ENCODE measurements at places on chromosomes 7 and 10. TPM values are rescaled to one million over a fixed set of nuclear protein-coding genes. Genes with fewer than 3 reads are reported as not detected.

DNA sequence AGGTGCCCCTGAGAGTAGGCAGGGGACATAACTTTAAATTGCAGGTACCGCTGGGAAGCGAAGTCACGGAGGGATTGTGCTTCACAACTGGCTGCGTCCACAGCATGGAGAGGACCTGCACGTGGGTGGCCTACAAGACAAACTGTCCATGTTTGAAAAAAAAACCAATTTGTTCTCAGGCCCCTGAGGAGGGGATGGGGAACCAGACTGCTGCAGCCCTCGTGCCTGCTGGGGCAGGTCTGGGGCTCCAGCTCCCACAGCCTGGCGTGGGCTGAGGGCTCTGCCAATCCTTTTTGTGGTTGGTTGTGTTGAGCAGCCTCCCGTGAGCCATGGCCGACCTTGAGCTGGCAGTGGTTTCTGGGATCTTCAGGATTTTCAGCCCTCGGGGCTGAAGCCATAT, 9.7 kb downstream of the SFRP5 start:
- peak; percentile 54 for DNase-seq

- no peak for DNase-seq
Measured at GRCh38 chr10:48762064-48763042, 77.7 kb downstream of the WDFY4 start.

- no peak for DNase-seq
Measured at GRCh38 chr10:123143162-123143824, 4.6 kb upstream of the HMX2 start.

DNA sequence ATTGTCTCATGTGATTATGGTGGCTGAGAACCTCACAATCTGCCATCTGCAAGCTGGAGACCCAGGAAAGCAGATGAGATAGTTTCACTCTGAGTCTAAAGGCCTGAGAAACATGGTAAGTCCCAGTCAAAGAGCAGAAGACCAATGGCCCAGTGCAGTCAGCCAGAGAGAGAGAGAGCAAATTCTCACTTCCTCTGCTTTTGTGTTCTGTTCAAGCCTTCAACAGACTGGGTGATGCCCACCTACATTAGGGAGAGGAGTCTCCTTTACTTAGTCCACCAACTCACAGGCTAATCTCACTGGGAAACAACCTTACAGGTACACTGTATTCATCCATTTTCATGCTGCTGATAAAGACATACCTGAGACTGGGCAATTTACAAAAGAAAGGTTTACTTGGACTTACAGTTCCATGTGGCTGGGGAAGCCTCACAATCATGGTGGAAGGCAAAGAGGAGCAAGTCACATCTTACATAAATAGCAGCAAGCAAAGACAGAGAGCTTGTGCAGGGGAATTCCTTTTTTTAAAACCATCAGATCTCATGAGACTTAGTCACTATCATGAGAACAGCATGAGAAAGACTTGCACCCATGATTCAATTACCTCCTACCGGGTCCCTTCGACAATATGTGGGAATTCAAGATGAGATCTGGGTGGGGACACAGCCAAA, 4.7 kb upstream of the FRMPD2 start:
- no peak for DNase-seq

The HOXA1 gene
- 0.12 TPM for total RNA-seq

The SPDYE18 gene
- total RNA-seq, result not detected

DNA sequence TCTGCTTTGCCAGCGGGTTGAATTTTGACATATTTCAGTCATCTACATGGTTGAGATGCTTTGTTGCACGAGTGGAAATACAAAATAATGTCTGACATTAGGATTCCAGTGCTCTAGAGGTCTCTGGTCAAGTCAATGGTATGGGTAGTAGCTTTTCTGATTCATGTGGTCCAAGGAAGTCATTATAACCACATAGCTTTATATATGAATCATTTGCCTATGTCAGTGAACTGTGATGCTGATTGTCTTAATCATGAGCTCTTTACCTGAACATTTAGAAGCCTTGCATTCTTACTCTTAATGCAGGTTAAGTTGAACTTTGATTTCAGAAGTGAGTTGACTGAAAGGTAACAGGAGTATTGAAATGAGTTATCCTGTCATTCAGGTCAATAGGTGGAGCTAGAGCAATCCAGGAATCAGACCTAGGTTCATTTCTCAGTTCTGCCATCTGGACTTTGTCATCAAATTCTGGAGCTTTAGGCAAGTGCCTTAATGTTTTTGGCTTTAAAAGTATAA, 3.3 kb downstream of the MAPK8 start:
- DNase-seq, result no peak

DNA sequence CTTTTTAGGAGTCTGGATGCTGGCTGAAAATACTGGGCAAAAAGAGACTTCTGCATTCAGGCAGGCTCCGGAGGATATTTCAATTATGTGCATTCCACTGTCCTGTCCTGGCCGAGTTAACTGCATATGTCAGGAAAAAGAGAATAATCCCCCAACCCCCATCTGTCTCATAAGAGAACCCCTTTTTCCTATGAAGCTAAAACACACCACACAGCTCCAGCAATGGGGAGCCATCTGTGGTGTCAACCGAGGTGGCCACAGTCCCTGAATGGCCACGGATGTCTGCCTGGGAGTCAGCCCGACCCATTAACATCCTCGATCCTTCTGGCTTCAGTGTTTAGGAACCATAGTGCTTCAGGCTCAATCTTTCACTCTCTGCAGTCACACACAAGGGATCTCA, 70.4 kb downstream of the RSU1 start:
- DNase-seq, result no peak

DNA sequence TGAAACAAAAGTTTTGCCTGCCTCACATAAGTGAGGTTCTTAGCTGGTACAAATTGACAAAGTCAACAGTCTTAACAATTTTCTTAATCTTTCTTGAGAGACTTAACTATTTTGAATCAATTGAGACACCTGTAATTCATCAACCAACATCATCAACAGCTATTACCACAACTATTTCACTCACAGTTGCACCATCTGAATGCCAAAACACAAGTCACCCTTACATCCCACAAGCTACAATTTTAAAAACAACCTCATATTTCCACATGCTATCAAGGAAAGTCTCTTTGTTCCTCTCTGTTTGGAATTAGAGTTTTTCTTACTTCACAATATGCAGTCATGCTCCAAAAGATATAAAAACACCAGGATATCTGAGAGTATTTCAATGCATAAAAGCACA, 4.9 kb downstream of the SMURF1 start:
- no peak for DNase-seq

The MLXIPL gene
- 25.2 TPM for total RNA-seq

The HEPACAM2 gene
- 5.4 TPM for total RNA-seq

The ZNF804B gene
- 0.35 TPM for total RNA-seq

DNA sequence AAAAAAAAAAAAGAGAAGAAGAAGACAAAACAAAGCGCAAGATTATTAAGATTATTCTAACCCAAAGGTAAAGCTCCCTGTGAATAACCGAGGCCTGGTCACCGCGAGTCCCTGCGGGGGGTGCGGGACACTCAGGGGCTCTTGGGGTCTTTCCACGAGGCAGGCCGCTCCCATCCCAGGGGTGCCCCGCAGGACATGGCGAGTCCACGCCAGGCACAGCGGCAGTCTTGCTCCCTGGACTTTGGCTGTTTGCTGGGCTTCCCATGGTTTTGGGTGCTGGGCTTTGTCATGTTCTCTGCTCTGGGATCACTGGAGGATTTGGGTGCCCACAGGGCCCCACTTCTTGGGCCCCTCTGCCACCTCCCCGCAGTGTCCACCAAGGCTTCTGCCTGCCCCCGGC, 137.4 kb upstream of the TCERG1L start:
- no peak for DNase-seq

The USP54 gene
- 24.2 TPM for total RNA-seq

The STN1 gene
- total RNA-seq, result 13.8 TPM

GRCh38 chr7:130942211-130942964, 208.4 kb upstream of the KLF14 start:
- DNase-seq, result peak; percentile 56

GRCh38 chr7:44162785-44163395, 21.8 kb upstream of the MYL7 start:
- DNase-seq, result no peak

- no peak for DNase-seq
Measured at GRCh38 chr7:45196374-45196773, 38.8 kb downstream of the RAMP3 start.

DNA sequence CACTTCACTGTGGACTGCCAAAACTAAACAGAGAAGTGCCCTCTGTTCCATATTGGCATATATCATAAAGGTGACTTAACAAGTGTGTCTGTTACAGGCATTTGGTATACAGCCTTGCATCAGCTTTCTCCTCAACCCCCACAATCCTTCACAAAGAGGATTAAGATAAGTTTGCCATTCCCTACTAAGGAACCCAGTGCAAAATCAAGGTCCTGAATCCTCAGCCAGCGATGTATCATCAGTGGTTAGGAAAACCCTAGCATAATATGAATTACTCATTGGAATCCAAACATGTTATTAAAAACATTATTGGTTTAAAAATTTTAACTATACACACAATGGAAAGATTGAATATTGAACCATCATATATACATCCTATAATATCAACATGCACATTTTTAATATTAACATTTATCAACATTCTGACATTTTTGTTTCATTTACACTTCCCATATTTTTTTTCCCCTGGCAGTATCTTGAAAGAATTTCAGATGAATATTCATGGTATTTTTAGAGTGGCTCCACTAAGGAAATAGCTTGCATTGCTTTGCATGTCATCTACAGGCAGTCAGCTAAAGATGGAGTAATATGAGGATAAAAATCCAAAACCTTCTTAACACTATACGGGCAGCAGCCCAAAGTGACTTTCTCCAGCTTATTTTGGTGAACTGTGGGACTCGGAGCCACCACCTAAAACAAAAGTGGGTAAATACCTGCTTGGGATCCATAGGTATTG, 215.6 kb upstream of the CHRM2 start:
- no peak for DNase-seq

DNA sequence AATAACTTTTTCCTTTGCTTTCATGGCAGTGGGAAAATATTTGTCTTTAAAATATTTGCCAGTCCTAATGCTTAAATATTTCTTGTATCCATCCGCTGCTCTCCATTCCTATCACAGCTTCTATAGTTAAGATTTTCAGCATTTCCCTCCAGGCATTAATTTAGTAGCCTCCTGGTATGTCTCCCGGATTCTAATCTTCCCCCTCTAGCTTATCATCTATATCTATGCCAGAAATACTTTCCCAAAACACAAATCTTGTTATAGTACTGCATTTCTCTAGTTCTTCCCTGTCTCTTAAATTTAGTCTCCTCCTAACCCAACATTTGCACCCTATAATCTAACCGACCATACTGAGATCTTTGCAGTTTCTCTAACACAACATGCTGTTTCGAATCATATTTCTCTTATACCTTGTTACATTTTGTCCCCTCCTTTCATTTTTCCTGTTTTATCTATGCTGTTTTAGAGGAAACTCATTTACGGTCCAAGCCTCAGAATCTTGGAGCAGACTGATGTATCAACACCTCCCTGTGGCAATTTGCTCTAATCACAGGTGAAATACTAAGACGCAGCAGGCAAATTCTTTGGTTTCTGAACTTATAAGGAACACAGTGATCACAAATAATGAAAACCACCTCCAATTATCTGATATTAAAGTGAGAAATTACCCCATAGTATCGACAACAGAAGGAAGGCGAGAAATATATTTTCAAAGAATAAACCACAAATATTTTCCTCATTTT, 10.3 kb downstream of the CNTNAP2 start:
- DNase-seq, result no peak

DNA sequence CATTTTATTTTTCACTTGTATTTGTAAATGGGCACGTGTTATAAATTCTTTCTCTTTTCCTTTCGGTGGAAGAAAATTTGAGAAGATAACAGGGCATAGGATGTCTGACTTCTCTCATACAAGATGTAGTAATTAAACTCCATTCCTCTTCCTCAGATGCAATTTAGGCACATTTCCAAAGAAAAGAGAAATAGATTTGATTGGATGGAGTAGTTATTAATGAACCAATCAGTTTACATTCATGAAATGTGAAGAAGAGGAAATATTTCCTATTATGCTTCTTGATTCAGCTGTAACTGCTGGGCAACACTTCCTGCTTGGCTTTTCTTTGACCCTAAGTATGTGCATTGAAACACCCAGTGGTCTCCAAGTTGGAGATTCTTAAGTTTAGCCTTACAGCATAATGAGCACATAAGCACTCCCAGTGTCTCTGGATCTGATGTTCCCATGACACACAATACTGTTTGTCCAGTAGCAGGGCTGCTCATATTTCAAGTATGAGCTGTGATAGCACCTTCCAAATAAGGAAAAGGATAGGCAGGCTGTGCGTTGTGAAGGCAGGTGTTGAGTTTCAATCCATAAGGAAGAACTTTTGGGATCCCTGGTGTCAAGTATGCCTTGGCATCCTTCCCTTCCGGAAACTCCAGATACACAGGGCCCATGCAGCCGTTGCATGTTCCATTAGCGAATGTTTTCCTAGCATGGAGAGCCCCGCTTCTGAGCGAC, 33.4 kb upstream of the COBL start:
- DNase-seq, result no peak

DNA sequence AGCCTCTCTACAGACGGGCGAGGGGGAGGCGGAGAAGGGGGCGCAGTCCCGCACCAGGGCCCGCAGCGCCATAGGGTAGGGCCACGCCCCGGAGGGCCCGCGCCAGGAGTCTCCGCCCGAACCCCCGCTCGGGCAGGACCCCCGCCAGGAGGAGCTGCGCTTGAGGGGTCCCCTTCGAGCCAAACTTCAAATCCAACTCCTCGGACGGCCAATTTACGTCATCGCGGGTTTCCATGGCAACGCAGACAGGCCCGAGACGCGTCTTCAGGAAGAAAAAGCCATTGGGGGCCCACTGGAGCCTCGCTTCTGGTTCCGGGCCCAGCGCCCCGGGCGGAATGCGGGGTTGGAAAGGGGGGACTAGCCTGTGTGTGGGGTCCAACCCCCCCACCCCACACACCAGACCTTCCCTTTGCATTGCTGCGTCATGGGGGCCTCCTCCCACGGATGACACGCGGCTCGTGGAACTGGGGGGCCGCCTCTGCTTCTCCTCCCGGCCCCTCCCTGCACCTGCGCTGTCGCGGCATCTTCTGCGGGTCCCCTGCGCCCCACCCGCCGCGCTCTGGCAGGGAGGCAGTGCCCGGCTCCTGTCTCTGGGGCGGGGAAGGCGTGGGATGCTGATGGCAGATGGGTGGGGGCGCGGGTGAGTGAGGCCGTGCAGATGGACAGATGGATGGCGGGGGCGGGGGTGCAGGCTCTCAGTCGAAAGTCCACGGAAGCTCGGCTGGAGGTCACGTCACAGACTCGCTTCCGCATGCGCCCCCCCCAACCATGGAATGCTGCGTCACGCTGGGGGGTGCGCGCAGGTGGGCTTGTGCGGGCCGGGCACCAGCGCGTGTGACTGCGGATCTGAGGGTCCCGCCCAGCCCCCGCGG, 1.2 kb downstream of the CALY start:
- no peak for DNase-seq

- no peak for DNase-seq
Measured at GRCh38 chr10:115951242-115951641, 321.8 kb downstream of the GFRA1 start.

DNA sequence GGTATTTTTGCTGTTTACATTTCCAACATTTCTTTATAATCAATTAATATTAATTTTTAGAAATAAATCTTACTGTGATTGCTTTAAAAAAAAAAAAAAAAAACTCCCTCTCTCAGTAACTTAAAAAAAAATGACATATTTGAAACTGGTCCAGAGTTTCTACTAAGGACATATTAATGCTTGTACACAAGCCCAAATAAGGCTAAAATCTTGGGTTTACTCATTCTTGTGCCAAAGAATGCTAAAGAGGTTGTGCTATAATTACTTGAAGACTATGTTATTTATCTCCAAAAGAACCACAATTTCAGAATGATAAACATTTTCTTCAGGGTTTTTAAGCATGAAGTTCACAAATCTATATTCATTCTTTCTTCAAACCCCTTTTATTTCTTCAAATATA, 39.4 kb upstream of the PHF14 start:
- no peak for DNase-seq

The GCK gene
- total RNA-seq, result 2.0 TPM

- no peak for DNase-seq
Measured at GRCh38 chr10:116085323-116085722, 187.7 kb downstream of the GFRA1 start.

Data from pancreas (tissue), 10 donors.